ENCODE measurements at places on chromosomes 12 and 14.

DNA sequence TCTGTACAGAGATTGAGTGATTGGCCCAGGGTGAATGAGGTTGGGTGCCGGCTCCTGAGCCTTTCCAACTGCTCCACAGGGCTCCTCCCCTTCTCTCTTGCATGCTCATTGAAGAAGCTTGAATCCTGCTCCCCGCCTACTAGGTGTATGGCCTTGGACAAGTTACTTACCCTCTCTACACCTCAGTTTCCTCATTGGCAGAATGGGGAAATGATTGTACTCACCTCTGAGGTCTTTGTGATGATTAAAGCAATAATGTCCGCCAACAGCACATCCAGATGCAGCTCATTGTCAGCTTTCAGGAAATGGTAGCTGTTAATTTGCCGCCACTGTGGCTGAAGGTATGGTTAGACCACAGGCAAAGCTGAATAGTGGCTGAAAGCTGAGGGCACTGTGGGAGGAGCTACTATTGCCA lies 174.1 kb downstream of the CRADD start:
- no peak for DNase-seq

DNA sequence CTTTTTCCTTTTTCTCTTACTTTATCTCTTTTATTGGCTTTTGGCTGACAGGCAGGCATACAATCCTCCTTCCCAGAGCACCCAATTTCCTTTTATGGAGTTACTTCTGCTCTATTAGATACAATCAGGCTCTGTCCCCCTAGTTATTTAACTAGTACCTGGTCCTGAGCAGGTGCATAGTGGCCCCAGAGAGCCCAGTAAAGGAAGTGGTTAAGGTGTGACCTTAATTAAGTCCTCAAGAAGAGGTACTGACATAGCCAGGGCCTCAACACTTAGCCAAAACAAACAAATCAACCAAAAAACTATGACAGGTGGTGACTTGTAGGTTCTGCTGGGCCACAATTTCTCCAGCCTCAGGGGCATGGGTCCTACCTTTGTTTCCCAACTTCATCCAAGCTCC lies 82.9 kb downstream of the CCDC60 start:
- DNase-seq = no peak

GRCh38 chr12:18612971-18613370 lies 124.8 kb downstream of the PLCZ1 start:
- no peak for DNase-seq

GRCh38 chr12:68445824-68446223 lies 113.7 kb upstream of the MDM1 start:
- no peak for DNase-seq

- no peak for DNase-seq
These were observed 67.6 kb upstream of the KTN1 start for GRCh38 chr14:55512421-55512820.

DNA sequence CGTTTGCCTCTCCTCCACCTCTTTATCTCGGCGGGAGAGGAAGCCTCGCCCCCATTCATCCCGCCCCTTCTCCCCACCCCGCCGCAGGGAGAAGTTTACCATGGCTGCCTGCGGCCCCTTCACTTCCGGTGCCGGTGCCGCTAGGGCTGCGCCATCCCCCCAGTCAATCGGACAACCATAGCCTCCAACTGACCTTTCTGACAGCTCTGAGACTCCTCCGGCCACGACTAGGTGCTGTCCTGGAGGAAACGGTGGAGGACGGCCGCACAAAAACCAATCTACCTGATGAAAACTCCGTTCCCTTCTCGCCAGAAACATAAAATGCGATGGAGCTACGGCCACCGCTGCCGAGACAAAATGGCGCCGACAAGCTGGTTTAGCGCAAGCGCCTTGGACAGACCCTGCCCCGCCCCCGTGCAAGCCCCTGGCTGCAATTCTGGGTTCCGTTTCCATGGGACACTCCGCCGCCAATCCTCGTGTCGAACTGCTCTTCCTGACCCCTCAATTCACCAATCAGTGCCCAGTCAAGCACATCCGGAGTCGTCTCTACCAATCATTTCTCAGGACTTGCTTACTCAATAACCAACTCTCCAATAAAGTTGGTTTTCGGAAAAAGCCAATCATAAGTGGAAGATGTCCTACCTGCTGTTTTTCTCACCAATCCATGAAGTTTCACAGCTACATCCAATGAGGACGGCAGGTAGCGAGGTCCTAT lies 436 bp upstream of the ARID4A start:
- peak; percentile 96 for DNase-seq

GRCh38 chr12:47846294-47846996 lies 26.7 kb upstream of the HDAC7 start:
- DNase-seq = no peak

- DNase-seq = no peak
These were observed 4.4 kb upstream of the CEBPE start for GRCh38 chr14:23123419-23123818.

GRCh38 chr12:22935090-22935489 lies 310.1 kb downstream of the ETNK1 start:
- DNase-seq = no peak

DNA sequence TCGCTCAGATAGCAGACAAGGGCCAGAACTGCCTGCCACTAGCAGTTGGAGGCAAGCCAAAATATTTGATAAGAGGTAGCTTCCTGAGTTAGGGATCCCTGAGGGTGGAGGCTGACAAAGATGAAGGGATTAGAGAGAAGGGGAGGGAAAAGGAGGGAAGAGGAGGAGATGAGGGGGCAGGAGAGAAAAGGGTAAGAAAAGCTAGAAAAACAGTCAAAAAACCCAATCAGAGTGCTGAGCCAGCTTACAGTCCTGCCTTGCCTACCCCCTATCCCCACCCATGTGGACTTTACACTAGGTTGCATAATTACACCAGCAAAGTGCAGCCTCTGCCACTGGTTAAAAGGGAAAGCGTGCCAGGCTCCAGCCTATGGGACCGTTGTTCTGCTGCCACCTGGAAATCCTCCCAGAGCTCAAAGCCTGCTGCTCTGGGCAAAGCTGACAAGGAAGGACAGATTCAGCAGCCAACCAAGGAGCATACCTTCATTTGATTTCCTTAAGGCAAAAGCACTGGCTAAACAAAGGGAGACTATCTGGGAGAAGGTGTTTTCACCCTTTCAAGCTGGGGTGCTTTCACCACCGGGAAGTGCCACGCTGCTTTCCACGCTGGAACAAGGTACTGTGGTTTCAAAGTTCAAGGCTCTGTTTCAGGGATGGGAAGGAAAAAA lies 3.8 kb upstream of the NUMB start:
- DNase-seq = no peak

DNA sequence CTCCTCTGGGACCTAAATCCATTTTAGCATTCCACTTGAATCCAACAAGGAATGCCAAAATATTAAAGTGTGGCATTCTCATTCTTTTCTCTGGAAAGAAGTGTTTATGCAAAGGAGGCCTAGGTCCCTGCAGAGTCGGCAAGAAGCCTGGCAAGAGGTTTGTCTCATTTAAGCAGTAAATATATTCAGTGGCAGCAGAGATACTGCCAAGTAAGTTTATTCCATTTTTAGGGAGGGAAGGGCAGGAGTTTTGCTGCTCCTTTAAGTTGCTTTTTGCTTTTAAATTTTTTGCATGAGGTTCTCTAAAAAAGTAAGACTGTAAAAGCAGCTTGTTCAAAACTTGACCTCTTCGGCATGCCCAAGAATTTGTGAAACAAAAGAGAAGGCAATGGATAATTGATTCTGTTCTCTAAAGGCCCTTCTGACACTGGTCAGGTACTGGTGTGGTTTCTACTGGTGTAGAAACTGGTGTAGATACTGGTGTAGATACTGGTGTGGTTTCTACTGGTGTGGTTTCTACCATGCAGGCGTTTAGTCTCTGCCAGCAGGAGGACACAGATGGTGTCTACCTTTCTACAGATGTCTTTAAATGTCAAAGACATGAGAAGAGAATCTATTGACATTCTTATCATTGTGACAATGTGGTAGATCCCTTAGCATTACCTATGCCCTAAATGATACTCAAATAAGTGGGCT lies 107.3 kb downstream of the SAMD4A start:
- no peak for DNase-seq

- DNase-seq = no peak
These were observed 1.4 kb upstream of the KCNK13 start for GRCh38 chr14:90060312-90060964.

- DNase-seq = no peak
These were observed 172.0 kb upstream of the FRMD6 start for GRCh38 chr14:51479584-51480325.

DNA sequence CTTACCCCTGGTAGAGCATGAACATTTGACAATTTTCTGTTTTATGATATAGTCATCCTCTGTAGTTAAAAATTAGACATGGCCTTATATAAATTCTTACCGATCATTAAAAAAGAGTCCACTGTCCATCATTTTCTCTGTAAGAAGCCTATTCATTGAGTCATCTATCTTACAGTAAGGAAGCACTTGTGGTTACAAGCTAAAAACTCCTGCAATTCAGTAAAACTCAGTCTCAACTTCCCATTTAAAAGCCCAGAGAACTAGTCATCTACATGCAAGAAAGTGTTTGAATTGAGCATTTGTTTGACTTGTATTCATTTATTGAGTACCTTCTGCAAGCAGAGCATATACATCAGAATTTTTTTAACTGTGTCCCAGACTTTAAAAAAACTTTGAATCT lies 63.3 kb downstream of the GTF2A1 start:
- DNase-seq = no peak

- no peak for DNase-seq
These were observed 7.6 kb downstream of the DLK1 start for GRCh38 chr14:100734031-100734990.

- DNase-seq = no peak
These were observed 15.7 kb downstream of the DNAL1 start for GRCh38 chr14:73660511-73660910.

DNA sequence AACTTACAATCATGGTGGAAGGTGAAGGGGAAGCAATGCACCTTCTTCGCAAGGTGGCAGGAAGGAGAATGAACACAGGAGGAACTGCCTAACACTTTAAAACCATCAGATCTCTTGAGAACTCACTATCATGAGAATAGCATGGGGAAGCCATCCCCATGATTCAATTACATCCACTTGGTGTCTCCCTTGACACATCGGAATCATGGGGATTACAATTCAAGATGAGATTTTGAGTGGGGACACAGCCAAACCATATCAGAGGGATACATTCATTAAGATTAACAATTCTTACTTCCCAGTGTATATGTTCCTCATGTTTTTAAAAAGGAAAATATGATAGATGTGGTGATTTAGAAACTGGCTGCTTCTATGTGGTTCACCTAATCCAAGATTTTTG lies 117.9 kb downstream of the PDE3A start:
- no peak for DNase-seq

DNA sequence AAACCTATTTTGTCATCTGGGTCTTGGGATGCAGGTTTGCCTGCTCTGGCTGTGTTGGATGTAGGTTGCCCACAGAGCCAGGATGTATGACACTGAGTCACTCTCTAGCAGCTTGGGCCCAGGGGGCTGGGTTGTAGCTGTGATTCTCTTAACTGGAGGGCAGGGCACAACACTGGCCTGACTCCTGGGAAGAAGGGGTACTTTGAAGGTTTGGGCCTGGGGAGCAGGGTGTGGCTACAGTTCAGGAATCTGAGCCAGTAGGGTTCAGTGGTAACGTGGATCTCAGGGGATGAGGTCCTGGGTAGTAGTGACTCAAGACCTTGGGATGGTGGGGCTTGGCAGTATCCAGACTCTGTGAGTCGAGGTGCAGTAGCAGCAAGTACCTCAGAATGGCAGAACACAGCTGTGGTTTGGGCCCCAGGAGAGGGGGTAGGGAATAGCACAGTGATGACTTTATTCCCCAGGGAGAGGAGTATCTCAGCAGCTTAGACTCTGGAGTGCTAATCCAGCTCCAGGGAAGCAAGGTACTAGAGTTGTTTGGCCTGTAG lies 25.7 kb downstream of the TBC1D15 start:
- DNase-seq = no peak

DNA sequence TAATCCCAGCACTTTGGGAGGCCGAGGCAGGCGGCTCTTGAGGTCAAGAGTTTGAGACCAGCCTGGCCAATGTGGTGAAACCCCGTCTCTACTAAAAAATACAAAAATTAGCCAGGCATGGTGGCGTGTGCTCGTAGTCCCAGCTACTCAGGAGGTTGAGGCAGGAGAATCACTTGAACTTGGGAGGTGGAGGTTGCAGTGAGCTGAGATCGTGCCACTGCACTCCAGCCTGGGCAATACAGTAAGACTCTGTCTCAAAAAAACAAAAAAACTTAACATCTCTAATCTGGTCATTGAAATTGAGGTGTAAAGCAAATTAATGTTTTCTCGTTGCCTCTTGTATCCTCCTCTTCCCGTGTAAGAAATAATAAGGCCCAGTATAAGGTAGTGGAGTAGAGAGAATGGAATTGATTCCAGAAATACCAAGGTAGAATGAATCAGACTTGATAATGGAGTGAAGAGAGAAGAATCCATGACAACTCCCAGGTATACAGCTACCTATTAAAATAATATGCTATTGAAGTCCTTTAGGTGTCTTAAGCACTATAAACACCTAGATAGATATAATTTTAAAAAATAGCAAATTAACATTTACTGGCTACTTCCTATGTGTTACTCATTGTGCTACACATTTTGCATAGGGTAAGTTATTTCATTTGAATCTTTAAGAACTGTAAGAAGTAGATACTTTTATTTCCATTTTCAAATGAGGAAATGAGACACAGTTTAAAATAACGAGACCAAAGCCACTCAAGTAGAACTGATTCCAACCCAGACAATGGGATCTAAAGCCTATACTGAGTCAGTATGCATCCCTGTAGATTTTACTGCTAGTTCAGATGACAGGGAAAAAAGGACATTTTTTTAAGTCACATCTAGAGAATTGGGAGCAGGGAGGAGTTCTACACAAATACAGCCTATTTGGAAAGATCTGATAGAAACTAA lies 23.2 kb downstream of the RAP1B start:
- no peak for DNase-seq
